ENCODE measurements at places on chromosomes 12 and 14.

DNA sequence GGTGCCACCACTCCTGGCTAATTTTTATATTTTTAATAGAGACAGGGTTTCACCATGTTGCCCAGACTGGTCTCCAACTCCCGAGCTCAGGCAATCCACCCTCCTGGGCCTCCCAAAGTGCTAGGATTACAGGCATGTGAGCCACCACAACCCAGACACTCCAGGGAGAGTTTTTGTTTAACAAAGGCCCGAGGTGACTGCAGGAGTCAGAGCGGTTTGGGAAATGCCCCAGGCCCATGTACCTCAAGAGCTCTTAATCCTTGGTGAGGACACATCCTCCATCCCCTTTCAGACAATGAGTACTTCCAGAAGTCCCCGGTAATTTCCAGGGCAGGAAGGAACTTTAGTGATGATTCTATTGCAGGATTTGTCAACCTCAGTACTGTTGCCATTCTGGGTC lies 176.0 kb downstream of the ESRRB start:
- DNase-seq: no peak

DNA sequence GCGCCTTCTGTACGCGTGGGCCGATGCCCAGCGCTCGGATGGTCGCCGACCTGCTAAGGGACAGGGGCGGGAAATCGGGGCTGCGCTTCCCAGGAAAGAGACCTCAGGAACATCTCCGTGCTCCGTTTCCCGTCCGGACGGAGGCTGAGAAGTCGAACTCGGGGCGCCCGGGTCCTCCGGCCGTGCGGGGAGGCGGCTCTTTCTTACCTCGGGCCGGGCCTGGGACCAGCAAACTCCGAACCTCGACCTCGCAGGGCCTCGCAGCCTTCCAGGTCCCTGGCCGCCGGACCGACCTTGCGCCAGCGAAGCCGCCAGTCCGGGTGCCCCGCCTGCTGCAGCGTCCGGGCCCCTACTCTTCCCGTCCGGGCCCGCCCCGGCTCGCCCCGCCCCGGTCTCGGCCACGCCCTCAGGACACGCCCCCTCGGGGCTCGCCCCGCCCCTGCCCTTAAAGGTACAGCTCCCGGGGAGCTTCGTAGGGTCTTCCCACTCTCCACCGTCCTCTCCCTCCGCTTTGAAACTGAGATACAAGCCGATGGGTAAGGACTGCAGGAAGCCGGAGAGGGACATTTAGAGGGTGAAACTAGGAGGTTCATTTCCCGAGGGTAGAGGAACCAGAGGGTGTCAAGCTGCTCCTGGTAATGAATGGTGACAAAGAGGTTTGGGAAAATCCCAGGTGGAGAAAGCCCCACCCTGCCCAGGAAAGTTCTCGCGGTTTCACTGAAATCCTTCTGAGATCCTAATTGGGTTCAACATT lies at the start of gene SLC8B1:
Gene SLC8B1, minus strand, starts transcription at position 324 of the 754 bp plus-strand sequence. CDS start 2,231 bp downstream, outside the sequence.
- DNase-seq: peak; percentile 88

DNA sequence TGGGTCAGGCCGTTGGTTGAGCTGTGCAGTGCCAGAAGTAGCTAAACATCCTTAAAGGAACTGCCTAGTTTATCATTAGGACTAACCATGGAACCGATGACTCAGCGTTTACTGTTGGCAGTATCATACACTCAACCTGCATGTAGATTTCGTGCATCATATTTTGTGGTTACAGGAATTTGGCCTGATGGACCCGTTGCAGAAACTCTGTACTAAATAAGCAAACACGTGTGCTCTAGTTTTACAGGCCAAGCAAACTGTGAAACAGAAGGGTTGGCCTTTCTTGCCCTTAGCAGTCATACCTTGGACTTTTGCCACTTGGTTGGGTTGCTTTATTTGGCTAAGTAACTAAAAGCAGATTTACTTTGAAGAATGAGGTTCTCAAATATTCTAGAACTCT lies 35.6 kb downstream of the DGLUCY start:
- no peak for DNase-seq

DNA sequence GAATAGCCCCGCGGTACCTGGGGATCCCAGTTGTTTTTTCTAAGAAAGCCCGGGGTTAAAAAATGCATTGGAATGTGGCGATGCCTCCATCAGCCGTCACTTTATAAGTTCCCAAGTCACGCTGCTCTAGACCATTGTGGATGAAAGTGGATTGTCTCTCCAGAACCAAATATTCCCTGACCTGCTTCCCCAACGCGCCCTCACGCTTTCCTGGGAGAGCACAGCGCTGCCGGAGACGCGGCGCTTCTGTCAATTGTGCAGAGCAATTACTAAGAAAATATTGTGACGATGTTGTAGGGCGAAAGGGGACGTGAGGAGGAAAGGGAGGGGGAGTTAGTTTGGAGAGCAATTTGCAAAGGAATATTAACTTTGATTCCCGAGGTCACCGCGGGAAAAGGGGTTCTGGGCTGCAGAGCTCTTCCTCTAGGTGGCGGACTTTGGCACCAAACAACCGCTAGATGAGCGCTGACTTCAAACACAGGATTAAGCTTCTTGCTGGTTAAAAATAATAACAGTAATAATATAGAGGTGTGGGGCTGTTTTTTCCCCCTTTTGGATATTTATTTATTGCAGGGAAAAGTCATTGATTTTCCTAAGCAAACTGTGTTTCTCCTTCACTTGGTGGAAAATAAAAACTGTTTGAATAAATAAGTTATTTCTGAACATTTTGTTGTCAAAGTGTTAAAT lies 9.6 kb upstream of the FOXG1 start:
- DNase-seq: no peak

DNA sequence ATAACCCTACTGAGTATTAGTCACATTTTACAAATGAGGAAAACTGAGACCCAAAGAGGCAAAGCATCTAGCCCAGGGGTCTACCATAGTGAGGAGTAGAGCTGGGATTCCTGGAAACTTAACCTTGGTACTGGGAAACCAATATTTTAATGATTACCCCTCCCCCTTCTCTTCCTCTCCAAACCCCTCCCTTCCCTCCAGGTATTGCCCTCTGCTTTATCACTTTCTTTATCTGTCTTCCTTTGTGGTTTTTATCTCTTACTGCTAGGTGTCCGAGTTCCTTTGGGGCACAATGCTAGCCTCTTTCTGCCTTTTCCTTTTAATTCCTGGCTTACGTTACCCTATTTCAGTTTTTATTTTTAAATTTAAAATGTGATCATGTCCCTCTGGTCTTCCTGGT lies 2.8 kb downstream of the GABARAPL1 start:
- DNase-seq: no peak

GRCh38 chr14:84421621-84422020 lies 1108.3 kb upstream of the FLRT2 start:
- DNase-seq: no peak

DNA sequence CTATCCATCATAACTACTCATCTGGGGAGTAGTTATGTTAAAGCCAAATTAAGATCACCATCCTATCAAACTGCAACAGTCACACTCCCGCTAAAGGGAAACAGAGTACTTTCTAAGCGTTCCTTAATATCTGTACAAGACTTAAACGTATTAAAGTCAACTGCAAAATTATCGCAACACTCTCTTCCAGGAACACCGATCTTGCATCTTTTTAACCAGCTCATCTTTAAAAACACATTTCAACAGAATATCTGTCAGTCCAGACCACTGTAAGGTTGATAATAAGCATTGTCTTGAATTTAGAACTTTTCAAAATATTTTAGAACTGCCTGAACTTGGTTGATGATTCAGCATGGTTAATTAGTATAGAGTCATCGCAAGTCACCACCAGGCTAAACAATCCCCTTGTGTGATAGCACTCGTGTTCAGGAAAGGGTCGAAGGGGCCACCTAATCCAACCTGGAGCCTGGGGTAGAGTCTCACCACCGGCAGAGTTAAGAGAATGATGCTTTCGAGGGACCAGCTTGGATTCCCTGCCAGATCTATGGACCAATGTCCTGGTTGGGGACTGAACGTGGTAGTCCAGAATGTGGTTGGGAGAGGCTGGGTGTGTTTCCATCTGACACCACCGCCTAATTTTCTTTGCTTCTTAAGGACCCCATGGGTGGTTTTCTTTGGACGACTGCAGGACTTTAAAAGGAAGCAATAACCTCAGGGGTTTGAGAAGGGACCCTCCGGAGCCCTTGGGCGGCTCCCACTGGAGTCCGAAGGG lies 890 bp downstream of the SPTLC2 start:
- DNase-seq: peak; percentile 20

GRCh38 chr12:108046135-108046534 lies 83.0 kb upstream of the WSCD2 start:
- no peak for DNase-seq

- no peak for DNase-seq
These were observed 113.9 kb downstream of the GCH1 start for GRCh38 chr14:54788701-54789100.

DNA sequence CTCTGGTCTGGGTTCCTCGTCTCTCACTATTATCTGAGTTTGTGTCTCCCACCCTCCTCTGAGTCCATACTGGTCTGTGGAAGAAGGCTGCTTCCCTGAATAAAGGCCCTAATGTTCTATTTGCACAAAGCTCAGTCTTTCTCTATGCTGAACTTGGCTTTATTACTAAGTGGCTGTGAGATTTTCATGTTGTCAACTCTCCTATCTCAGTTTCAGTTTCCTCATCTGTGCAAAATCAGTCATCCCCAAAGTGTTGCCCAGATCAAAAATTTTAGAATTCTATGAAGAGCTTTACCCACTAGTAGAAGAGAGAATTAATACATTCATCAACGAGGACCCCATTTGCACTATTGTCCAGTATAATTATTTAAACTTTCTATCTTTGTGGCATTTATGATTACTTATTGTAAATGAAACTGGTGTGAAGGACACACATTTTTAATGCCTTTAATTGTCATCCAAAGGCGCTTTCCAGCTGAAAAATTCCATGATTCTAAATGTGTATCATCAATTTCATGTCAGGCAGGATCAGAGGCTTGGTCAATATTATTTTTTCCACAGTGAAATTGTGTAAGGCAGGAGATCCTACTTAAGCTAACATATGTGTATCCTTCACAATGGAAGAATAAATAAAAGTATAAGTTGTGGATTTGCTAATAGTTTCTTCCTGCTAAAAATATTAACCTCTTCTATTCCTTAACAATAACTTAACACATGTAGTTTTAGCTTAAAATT lies 79.1 kb upstream of the EEA1 start:
- DNase-seq: no peak

All from activated CD4-positive, alpha-beta T cell treated with anti-CD3 and anti-CD28 coated beads, Interleukin-2, amount 50 U/mL, for 48 hours (primary cell).